Urinary bladder (tissue), 4 donors: ENCODE measurements at places on chromosomes 2 and 18. TPM values are rescaled to one million over a fixed set of nuclear protein-coding genes. Genes with fewer than 3 reads are reported as not detected.

GRCh38 chr18:23259701-23260681 is 124.7 kb downstream of the CABLES1 start:
- DNase-seq = peak; percentile 54

REG3G gene
- not detected for total RNA-seq

PLEKHH2 gene
- 53.6 TPM for total RNA-seq

KCNS3 gene
- 14.9 TPM for total RNA-seq

- no peak for DNase-seq
Measured at GRCh38 chr2:190707726-190708125, 58.8 kb downstream of the NAB1 start.

MYO1B gene
- total RNA-seq = 138 TPM

GRCh38 chr2:18527326-18527725 is 33.1 kb downstream of the RDH14 start:
- no peak for DNase-seq

DNA sequence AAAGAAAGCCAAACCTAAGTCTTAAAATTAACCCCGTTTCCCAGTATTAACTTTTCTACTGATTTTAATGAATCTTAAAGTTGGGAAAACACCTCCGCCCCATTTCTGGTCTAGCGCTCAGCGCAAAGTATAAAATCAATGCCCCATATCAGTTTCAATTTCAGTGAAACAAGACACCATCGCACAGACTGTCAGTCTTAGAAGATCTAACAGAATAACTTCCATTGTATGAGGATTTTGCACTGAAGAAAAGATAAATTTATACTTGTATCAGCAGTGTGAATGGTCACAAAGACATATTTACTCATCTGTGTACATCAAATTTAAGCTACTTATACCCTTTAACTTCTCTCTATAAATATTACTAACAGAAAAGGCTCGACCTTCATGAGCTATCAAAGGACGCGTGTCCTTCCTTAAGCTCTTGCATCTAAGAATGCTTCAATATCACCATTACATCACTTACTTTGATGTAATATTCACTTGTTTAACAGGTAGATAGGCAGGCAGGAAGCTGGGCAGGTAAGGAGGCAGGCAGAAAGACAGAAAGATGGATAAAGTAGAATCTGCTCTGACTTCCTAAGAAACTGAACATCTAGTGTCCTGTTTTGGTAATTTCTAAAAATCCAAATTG is 183.0 kb downstream of the TCF4 start:
- no peak for DNase-seq

GRCh38 chr2:127626917-127627739 is 18.8 kb upstream of the GPR17 start:
- no peak for DNase-seq

INPP5D gene
- 13.5 TPM for total RNA-seq

OTOS gene
- total RNA-seq = not detected

DNA sequence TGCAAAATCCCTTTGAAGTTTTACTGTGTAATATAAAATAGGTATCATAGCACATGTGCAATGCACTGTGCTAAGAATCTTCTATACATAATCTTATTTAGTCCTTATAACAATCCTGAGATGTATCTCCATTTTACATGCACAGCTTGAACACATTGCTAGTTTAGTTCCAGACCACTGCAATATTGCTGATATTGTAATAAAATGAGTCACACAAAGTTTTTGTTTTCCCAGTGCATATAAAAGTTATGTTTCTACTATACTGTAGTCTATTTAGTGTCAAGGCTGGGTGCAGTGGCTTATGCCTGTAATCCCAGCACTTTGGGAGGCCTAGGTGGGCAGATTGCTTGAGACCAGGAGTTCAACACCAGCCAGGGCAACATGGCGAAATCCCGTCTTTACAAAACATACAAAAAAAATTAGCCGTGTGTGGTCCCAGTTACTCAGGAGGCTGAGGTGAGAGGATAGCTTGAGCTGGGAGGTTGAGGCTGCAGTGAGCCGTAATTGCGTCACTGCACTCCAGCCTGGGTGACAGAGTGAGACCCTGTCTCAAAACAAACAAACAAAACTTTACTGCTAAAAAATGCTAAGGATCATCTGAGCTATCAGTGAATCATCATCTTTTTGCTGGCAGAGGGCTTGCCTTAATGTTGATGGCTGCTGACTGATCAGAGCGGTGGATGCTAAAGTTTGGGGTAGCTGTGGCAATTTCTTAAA is 1.7 kb upstream of the USP14 start:
- DNase-seq = no peak
